Bladder microvascular endothelial cell (primary cell): ENCODE measurements at places on chromosomes 11 and 22. TPM values are rescaled to one million over a fixed set of nuclear protein-coding genes. Genes with fewer than 3 reads are reported as not detected.

Gene UPK2
- not detected in 2 replicates for total RNA-seq

Gene AGBL2
- total RNA-seq = 0.31 and 0.32 TPM in 2 replicates

Gene ACRV1
- total RNA-seq = not detected in 2 replicates

Gene ADAMTS8
- not detected in 2 replicates for total RNA-seq

Gene CBX6
- total RNA-seq = 15.4 and 17.2 TPM in 2 replicates

Gene PGA5
- total RNA-seq = not detected in 2 replicates

Gene TRIM22
- total RNA-seq = 96.0 and 226 TPM in 2 replicates

Gene KCTD14
- total RNA-seq = 0.25 and 0.32 TPM in 2 replicates

Gene MUC6
- total RNA-seq = not detected in 2 replicates

Gene ADORA2A
- 13.4 and 14.2 TPM in 2 replicates for total RNA-seq

Gene TAF10
- 22.5 and 46.9 TPM in 2 replicates for total RNA-seq

Gene PDXP
- 4.9 and 8.4 TPM in 2 replicates for total RNA-seq

Gene SYCE3
- not detected in 2 replicates for total RNA-seq

Gene DNAJB7
- total RNA-seq = not detected in 2 replicates

Gene APOA4
- not detected in 2 replicates for total RNA-seq

Gene TRMT112
- total RNA-seq = 174 and 263 TPM in 2 replicates

Gene PARVG
- total RNA-seq = 0.16 and 0.19 TPM in 2 replicates

Gene CACNA1I
- not detected in 2 replicates for total RNA-seq

Gene MS4A13
- total RNA-seq = not detected in 2 replicates

Gene ZBTB16
- total RNA-seq = 27.5 and 30.0 TPM in 2 replicates

Gene DEFB131B
- total RNA-seq = not detected in 2 replicates

Gene SMTNL1
- total RNA-seq = not detected in 2 replicates

Gene GLYAT
- not detected in 2 replicates for total RNA-seq

Gene TMEM191B
- 2.4 TPM in 1 of 2 replicates, not detected in the other for total RNA-seq

Gene KREMEN1
- total RNA-seq = 0.16 and 0.38 TPM in 2 replicates

Gene APOBEC3A
- not detected in 2 replicates for total RNA-seq

Gene SERGEF
- total RNA-seq = 10.2 and 18.8 TPM in 2 replicates

Gene TP53AIP1
- total RNA-seq = not detected in 2 replicates

Gene VSTM5
- total RNA-seq = under 0.01 TPM in 1 of 2 replicates, not detected in the other

Gene CRY2
- 5.5 and 14.5 TPM in 2 replicates for total RNA-seq

Gene SEC14L2
- 6.2 and 9.6 TPM in 2 replicates for total RNA-seq

Gene KCNJ5
- total RNA-seq = 0.16 TPM in 1 of 2 replicates, not detected in the other

Gene APOL1
- total RNA-seq = 54.8 and 58.3 TPM in 2 replicates

Gene IL18
- 0.13 and 0.16 TPM in 2 replicates for total RNA-seq

Gene CPT1B
- total RNA-seq = 6.8 and 20.2 TPM in 2 replicates

Gene DUSP8
- 0.32 and 1.8 TPM in 2 replicates for total RNA-seq

Gene PLAAT5
- total RNA-seq = not detected in 2 replicates

Gene SLC2A11
- 2.8 and 7.9 TPM in 2 replicates for total RNA-seq

Gene OR8D1
- not detected in 2 replicates for total RNA-seq

Gene MMP7
- total RNA-seq = 0.44 TPM in 1 of 2 replicates, not detected in the other

Gene BATF2
- 0.31 and 0.32 TPM in 2 replicates for total RNA-seq

Gene CPT1A
- total RNA-seq = 94.2 and 214 TPM in 2 replicates

Gene NAALADL1
- total RNA-seq = 8.1 and 8.8 TPM in 2 replicates

Gene WT1
- total RNA-seq = not detected in 2 replicates

Gene CLTCL1
- 3.1 and 7.6 TPM in 2 replicates for total RNA-seq

Gene VWCE
- 5.0 and 13.3 TPM in 2 replicates for total RNA-seq

Gene CHEK1
- 28.2 and 31.2 TPM in 2 replicates for total RNA-seq

Gene C11orf86
- not detected in 2 replicates for total RNA-seq

Gene MOGAT2
- not detected in 2 replicates for total RNA-seq
